Kidney tubule cell (primary cell): ENCODE measurements at places on chromosomes 1 and 21.

- DNase-seq = no peak
Measured at GRCh38 chr1:4404854-4405590, 249.4 kb upstream of the AJAP1 start.

GRCh38 chr1:226525750-226526149 is 22.8 kb upstream of the STUM start:
- no peak for DNase-seq

DNA sequence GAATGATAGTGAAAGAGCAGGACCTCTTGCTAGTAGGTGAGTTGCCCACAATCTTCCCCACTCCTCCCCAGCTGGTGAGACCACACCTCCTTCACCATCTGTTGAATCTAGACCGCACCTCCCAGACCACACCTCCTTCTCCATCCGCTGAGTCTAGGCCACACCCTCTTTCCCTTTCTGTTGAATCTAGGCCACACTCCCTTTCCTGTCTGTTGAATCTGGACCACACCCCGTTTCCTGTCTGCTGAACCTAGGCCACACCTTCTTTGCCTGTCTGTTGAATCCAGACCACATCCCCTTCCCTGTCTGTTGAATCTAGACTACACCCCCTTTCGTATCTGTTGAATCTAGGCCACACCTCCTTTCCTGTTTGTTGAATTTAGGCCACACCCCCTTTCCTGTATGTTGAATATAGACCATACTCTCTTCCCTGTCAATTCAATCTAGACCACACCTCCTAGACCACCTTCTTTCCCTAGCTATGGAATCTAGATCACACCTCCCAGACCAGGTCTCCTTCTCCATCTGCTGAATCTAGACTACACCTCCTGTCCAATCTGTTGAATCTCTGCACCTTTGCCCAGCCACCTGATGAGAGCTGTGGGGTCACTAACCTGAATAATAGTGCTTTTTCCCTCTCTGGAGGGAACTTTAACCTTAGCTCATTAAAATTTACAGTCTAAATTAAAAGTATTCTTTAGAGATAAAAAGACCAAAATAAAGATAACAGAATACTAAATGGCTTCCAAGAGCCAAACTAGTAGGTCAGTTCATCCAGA is 116.3 kb downstream of the DAB1 start:
- no peak for DNase-seq

GRCh38 chr1:205227584-205228013 is at the start of gene TMCC2:
Gene TMCC2, plus strand, starts transcription at chr1:205227946. Its CDS starts 619 bp downstream, at chr1:205228565.
- peak; percentile 82 for DNase-seq

GRCh38 chr1:244090645-244091044 is 39.6 kb downstream of the ZBTB18 start:
- DNase-seq = no peak

- peak; percentile 53 for DNase-seq
Measured at GRCh38 chr1:167273027-167273800, 52.5 kb downstream of the POU2F1 start.
